ENCODE measurements at places on chromosomes 4 and X. TPM values are rescaled to one million over a fixed set of nuclear protein-coding genes. Genes with fewer than 3 reads are reported as not detected.

DNA sequence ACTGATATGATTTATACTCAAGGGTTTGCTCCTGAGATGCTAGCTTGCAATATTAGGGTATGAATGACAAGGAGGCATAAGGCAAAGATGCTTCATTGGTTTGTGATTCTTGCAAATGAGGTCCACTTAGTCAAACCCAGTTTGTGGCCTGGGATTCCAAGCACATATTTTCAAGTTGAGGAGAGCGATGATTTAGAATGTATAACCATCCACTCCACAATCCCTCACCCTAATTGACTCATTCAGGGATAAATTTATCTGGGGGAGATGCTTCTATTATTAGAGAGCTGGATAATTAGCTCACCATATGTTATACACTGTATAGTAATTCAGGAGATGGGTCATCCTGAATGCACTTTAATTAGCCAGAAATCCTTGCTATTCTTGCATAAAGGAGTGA, 118.3 kb upstream of the PUDP start:
- H3K27me3 ChIP-seq, result no peaks in the 10 kb centered on the region
- no peak overlapping the region for H3K4me3 ChIP-seq
- H3K4me1 ChIP-seq, result no peaks in the 10 kb centered on the region

- H3K4me3 ChIP-seq, result no peak overlapping the region
- no peak for DNase-seq
- no peaks in the 10 kb centered on the region for H3K4me1 ChIP-seq
- H3K36me3 ChIP-seq, result no peaks in the 10 kb centered on the region
Measured at GRCh38 chr4:4401036-4401435, 14.1 kb downstream of the NSG1 start.

DNA sequence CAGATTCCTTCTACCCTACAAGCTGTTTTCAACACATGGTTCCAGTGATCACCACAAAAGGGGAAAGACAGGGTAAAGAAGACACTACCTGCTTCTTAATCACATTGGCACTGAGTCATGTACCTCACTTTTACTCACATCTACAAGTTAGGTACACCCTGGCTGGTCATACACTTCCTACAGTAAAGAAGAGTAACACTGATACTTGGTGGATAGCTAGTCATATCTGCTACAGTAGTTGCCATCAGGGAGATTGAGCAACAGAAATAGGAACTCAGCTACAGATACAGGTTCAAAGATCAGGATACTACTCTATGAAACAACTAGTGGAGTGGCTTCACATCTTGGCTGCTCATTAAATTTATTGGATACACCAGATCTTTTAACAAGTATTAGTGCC, 105.4 kb upstream of the DIAPH2 start:
- no peaks in the 10 kb centered on the region for H3K27me3 ChIP-seq
- DNase-seq, result no peak
- no peak overlapping the region for H3K4me3 ChIP-seq
- H3K36me3 ChIP-seq, result no peaks in the 10 kb centered on the region

The PHKA1 gene
- 5.2 TPM for total RNA-seq

- H3K27ac ChIP-seq, result no peak overlapping the region
- H3K36me3 ChIP-seq, result no peaks in the 10 kb centered on the region
- H3K27me3 ChIP-seq, result peaks cover 82% of the 10 kb centered on the region
- no peak overlapping the region for H3K4me3 ChIP-seq
Measured at GRCh38 chr4:41369680-41370079, 113.0 kb downstream of the UCHL1 start.

The MAGED4 gene
- total RNA-seq, result 70.5 TPM

The HSFX1 gene
- total RNA-seq, result 5.2 TPM

The BEX5 gene
- total RNA-seq, result 10.6 TPM

GRCh38 chrX:129720741-129721140, 18.0 kb upstream of the XPNPEP2 start:
- H3K27ac ChIP-seq, result no peak overlapping the region
- no peak overlapping the region for H3K4me3 ChIP-seq
- no peaks in the 10 kb centered on the region for H3K36me3 ChIP-seq
- H3K27me3 ChIP-seq, result no peaks in the 10 kb centered on the region

GRCh38 chr4:76947369-76947768, 2.2 kb upstream of the SEPTIN11 start:
- H3K36me3 ChIP-seq, result no peaks in the 10 kb centered on the region
- no peak overlapping the region for H3K27ac ChIP-seq
- DNase-seq, result no peak
- no peak overlapping the region for H3K4me3 ChIP-seq
- no peaks in the 10 kb centered on the region for H3K27me3 ChIP-seq

The USP17L15 gene
- total RNA-seq, result not detected

DNA sequence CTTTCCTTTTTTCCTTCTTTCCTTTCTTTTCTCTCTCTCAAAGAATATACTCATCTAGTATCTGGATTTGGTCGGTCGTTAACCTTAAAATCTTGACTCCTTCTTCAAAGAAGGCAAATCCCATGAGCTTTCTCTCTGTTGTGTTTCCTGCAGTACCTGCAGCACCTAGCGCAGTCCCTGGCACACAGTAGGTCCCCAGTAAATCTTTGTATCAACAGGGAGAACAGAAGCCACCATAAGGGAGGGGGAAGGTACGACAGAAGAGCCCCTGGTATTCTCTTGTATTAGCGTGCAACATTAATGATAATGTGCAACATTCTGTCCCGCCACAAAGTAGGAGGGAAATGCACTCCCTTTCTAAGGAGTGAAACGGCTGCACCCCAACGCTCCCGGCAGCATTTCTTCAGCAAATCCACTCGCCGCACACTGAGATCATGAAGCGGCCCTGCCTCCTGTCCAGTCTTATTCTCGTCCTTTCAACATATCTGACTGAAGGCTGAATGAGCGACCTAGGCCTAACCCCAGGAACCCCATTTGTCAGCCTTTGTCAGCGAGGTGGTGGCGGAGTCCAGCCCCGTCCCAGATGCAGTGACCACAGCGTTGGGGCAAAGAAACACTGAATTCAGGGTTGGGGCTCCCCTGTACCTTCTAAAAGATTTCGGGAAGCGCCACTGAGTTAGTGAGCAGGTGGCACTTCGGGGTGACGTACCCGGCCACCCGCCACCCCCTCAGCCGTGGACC, 133.7 kb downstream of the AMELX start:
- no peak overlapping the region for H3K4me3 ChIP-seq
- no peaks in the 10 kb centered on the region for H3K36me3 ChIP-seq
- no peaks in the 10 kb centered on the region for H3K27me3 ChIP-seq
- peak; percentile 54 for DNase-seq

- H3K4me1 ChIP-seq, result peaks cover 5% of the 10 kb centered on the region
- H3K4me3 ChIP-seq, result no peak overlapping the region
- peak; percentile 88 for DNase-seq
Measured at GRCh38 chr4:60724623-60725022, 475.5 kb upstream of the ADGRL3 start.

- no peaks in the 10 kb centered on the region for H3K27me3 ChIP-seq
- no peaks in the 10 kb centered on the region for H3K4me1 ChIP-seq
- no peak overlapping the region for H3K27ac ChIP-seq
- no peak for DNase-seq
- no peaks in the 10 kb centered on the region for H3K36me3 ChIP-seq
Measured at GRCh38 chrX:124215786-124216185, 116.7 kb upstream of the TEX13D start.

- no peaks in the 10 kb centered on the region for H3K4me1 ChIP-seq
- no peak for DNase-seq
Measured at GRCh38 chr4:150768497-150768896, 186.5 kb downstream of the MAB21L2 start.

The PPEF2 gene
- total RNA-seq, result not detected

DNA sequence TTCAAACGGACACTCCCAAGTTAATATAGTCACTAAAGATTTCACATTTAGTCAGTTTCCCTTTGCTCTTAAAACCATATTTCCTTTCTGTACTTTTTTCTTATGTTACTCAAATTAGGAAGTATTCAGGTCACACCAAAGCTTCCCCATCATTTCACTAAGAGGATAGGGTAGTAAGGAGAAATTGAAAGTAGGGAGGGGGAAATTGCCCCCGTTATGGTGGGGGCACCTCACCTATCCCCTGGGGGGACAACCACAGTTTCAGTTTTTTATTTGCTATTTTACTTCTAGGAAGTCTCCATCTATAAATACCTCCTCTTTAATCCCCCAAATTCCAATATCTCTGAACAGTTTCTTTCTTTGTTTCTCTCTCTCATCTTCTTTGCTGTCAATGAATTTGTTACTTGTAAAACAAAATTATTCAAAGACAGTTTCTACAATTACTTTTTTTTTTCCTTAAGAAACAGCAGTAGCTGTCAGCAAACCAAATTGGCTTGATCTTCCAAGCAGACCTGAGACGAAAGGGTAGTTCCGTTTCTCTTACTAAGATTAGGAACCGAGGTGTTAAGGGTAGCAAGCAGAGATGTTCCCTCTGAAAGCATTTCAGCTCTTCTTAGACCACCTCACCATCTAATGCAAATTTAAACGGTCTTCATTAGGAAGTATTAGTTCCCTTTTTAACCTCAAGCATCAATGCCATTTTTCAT, 160.2 kb upstream of the KLF3 start:
- H3K27ac ChIP-seq, result no peak overlapping the region
- no peaks in the 10 kb centered on the region for H3K36me3 ChIP-seq
- H3K4me1 ChIP-seq, result no peaks in the 10 kb centered on the region
- H3K27me3 ChIP-seq, result no peaks in the 10 kb centered on the region
- DNase-seq, result no peak
- no peak overlapping the region for H3K4me3 ChIP-seq

The TRIML2 gene
- not detected for total RNA-seq

DNA sequence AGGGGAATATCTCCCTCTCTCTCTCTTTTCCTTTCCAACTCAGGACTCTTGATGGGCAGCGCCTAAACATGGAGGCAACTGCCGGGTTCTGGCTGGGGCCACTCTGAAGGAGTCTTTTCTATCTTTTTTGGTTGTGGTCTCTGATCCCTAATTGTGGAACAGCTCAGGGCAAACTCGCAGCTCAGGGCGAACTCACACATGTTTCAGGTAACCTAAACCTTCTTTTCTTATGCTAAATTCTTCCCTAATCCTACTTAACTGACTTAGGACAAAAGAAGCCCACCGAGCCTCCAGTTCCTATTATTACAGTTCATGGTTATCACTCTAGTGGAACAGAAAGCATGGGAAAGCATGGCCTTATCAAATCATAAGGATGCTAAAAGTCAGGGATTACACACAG, 21.3 kb downstream of the ETDA start:
- no peaks in the 10 kb centered on the region for H3K27me3 ChIP-seq
- no peaks in the 10 kb centered on the region for H3K36me3 ChIP-seq
- no peak overlapping the region for H3K27ac ChIP-seq
- DNase-seq, result no peak
- H3K4me3 ChIP-seq, result no peak overlapping the region

DNA sequence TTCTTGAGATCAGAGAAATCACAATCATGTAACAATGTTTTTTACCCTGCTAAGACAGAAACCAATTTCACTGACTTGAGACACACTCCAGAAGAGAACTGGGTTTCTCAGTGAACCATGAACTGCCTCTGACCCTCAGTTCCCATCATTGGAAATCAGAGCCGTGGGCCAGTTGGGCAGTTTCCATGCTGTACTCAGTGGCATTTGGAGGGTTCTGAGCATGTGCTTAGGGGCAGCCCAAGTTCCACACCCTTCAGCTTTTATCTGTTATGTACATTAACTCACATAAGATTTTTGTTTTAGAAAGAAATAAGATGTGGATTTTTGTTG, 77.9 kb downstream of the BTC start:
- DNase-seq, result no peak
- H3K4me3 ChIP-seq, result no peak overlapping the region

The DMRTC1 gene
- total RNA-seq, result not detected

GRCh38 chrX:17187136-17187756, 187.8 kb upstream of the NHS start:
- DNase-seq, result peak; percentile 11
- no peaks in the 10 kb centered on the region for H3K36me3 ChIP-seq
- H3K27me3 ChIP-seq, result no peaks in the 10 kb centered on the region
- no peaks in the 10 kb centered on the region for H3K4me1 ChIP-seq
- no peak overlapping the region for H3K27ac ChIP-seq

- peaks cover 6% of the 10 kb centered on the region for H3K4me1 ChIP-seq
- no peaks in the 10 kb centered on the region for H3K36me3 ChIP-seq
- peaks cover 23% of the 10 kb centered on the region for H3K27me3 ChIP-seq
- peak overlapping the region; percentile 85 for H3K4me3 ChIP-seq
Measured at GRCh38 chr4:170025523-170026252, 507 bp downstream of the MFAP3L start.

DNA sequence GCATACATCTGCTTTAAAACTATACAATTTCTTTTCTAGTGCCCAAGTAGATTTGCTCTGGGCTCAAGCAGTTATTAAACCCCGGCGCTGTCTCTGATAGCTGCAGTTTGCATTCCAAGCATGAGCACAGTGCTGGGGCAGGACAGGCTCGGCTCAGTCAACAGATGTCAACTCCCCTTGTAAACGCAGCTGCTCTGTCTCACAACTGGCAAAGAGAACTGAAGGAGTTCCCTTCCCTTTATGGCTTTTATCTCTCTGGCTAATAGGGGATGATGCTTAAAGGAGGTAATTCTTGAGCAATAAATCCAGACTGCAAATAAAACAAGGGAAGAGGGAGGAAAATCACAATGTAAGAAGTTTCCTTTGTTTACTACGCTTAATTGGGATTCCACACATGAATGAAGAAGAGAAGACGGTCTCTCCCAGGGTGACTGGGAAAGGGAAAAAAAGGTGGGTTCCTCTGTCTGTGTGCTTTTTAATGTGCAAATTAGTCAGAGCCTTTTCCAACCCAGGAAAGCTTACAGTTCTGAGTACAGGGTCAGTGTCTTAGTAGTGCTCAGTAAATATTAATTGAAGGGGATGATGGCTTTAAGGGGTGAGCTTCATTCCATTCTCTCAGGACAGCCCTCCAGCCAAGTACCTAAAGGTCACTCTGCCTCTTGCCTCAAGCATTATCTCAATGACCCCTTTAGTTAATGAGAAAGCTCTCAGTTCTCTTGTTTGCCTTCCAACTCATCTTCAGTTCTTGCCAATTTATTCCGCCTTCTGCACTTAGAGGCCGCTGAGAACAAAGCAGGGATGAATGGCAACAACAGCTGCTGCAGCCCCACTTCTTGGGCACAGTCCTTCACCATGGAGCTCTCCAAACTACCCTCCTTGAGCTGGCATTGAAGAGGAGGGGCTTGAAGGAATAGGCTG, 155.7 kb upstream of the JADE1 start:
- no peak overlapping the region for H3K4me3 ChIP-seq
- no peak overlapping the region for H3K27ac ChIP-seq
- H3K36me3 ChIP-seq, result no peaks in the 10 kb centered on the region
- peak; percentile 55 for DNase-seq
- peaks cover 6% of the 10 kb centered on the region for H3K27me3 ChIP-seq
- peaks cover 11% of the 10 kb centered on the region for H3K4me1 ChIP-seq

GRCh38 chrX:18129690-18130089, 91.0 kb downstream of the BEND2 start:
- H3K36me3 ChIP-seq, result no peaks in the 10 kb centered on the region
- H3K27me3 ChIP-seq, result no peaks in the 10 kb centered on the region
- H3K4me3 ChIP-seq, result no peak overlapping the region

The SOD3 gene
- 23.2 TPM for total RNA-seq

DNA sequence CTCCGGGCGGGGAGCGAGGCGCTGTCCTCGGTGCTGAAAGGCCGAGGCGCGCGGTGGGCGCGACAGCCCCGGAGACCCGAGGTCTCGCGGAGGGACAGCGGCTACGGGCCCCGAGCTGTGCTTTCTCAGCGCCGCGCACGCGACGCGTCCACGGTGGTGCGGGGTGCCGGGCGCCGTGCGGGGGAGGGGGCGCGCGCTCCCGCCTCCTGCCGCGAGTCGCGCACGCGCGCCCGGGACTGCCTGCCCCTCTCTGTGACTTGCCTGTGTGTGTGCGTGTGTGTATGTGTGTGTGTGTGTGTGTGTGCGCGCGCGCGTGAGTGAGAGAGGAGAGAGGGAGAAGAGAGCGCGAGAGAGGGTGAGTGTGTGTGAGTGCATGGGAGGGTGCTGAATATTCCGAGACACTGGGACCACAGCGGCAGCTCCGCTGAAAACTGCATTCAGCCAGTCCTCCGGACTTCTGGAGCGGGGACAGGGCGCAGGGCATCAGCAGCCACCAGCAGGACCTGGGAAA, at the start of gene GRIA2:
GRIA2 (plus strand) TSS at position 358 of the 511 bp plus-strand sequence. CDS start 315 bp downstream, outside the sequence.
- H3K27ac ChIP-seq, result no peak within 1 kb of the TSS
- H3K36me3 ChIP-seq, result no peaks in the 10 kb centered on the region
- peaks cover 72% of the 10 kb centered on the region for H3K27me3 ChIP-seq
